ENCODE measurements at places on chromosomes 1 and 21.
A peak's percentile ranks its signal among the peaks of the same experiment; 100 is the strongest.

- no peak for DNase-seq
These were observed 106.4 kb downstream of the RGL1 start for GRCh38 chr1:183911285-183911684.

GRCh38 chr1:177354247-177354646, 183.5 kb downstream of the BRINP2 start:
- no peak for DNase-seq

DNA sequence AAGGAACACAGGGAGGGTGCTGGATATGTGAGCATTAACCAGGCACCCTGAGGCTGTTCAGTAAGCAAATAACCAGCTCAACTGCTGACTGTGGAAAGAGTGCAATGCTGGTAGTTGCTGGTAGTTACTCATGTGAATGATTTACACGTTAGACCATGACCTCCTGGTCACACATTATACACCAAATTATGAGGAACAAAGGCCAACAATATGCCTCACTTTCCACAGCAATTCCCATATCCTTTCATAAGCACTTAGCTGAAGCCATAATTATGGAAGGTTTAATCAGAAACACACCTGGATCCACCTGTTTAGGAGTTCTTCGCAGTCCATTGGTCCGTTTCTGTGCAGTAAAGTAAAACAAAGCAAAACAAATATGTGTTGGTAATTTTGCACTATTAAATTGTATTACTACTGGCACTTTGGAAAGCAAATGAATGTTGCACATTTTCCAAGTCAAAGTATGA, 281.8 kb downstream of the VAV3 start:
- DNase-seq: no peak

GRCh38 chr21:33496345-33496744, 4.8 kb upstream of the DNAJC28 start:
- no peak for DNase-seq

GRCh38 chr1:50774759-50775351, 185.2 kb downstream of the FAF1 start:
- DNase-seq: peak; percentile 30

GRCh38 chr1:217021956-217022355, 298.7 kb upstream of the ESRRG start:
- DNase-seq: no peak

GRCh38 chr1:117143871-117144270, 22.3 kb upstream of the TRIM45 start:
- no peak for DNase-seq

- no peak for DNase-seq
These were observed 142.3 kb downstream of the MIS18A start for GRCh38 chr21:32136546-32136945.

GRCh38 chr1:9037476-9038337, 11.5 kb upstream of the SLC2A7 start:
- no peak for DNase-seq

GRCh38 chr1:218525031-218525430, 179.9 kb downstream of the TGFB2 start:
- no peak for DNase-seq

GRCh38 chr1:7198664-7199063, 413.4 kb downstream of the CAMTA1 start:
- no peak for DNase-seq

- DNase-seq: no peak
These were observed 161.3 kb upstream of the KCNJ6 start for GRCh38 chr21:38077569-38077968.

- DNase-seq: no peak
These were observed 176.2 kb downstream of the DUSP10 start for GRCh38 chr1:221565711-221566110.

- no peak for DNase-seq
These were observed 9.6 kb downstream of the LRRC47 start for GRCh38 chr1:3786468-3787348.

GRCh38 chr1:36329817-36330216, 6.4 kb upstream of the EVA1B start:
- no peak for DNase-seq

GRCh38 chr1:203049576-203050180, 23.4 kb downstream of the PPFIA4 start:
- no peak for DNase-seq

DNA sequence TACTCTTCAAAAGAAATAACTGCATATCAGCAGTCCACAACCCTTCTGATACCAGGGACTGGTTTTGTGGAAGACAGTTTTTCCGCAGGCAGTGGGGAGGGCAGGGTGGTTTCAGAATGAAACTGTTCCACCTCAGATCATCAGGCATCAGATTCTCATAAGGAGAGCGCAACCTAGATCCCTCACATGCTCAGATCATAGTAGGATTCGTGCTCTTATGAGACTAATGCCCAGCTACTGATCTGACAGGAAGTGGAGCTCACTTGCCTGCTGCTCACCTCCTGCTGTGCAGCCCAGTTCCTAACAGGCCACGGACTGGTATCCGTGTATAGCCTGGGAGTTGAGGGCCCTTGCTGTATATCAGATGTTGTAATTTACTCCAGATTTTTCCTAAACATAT, 11.5 kb downstream of the RO60 start:
- no peak for DNase-seq

DNA sequence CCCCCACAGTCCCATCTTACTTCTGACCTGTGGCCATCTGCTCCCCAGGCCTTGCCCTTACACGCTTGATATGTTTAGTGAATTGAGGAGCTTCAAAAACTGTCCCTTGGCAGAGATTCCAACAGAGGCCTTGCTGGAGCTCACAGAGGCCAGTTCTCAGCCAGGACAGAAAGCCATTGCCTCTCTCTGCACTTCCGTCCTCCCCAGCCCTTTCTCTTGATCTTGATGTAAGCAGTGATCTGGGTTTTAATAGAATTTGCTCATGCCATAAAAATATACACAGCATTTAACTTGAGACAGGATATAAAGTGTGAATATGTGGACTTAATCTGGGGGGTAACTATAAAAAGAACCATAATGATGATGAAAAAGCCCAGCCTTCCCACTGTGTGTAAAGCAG, 453.5 kb downstream of the KIF26B start:
- DNase-seq: no peak

DNA sequence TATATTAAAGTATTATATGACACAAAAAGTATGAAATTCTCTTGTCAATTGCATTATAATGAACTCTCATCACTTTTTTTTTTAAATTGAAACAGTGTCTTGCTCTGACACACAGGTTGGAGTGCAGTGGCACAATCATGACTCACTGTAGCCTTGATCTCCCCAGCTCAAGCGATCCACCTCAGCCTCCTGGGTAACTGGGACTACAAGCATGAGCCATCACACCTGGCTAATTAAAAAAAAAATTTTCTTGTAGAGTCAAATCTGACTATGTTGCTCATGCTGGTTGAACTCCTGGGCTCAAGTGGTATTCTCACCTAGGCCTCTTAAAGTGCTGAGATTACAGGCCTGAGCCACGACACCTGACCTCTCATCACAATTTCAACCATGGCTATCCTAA, 259.3 kb downstream of the S1PR1 start:
- DNase-seq: no peak

- no peak for DNase-seq
These were observed 481.4 kb downstream of the SETD4 start for GRCh38 chr21:35578831-35579471.

DNA sequence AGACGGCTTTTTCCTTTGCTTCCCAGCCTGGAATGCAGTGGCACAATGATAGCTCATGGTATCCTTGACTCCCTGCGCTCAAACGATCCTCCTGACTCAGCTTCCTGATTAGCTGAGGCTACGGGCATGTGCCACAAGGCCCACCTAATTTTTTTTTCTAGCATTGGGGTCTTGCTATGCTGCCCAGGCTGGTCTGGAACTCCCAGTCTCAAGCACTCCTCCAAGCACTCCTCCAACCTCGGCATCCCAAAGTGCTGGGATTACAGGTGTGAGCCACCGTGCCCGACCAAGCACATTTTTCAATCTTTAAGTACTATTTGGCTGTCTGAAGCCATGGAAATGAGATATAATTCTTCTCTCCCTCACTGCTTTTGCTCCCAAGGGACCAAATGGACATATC, 58.7 kb downstream of the MAB21L3 start:
- DNase-seq: no peak

DNA sequence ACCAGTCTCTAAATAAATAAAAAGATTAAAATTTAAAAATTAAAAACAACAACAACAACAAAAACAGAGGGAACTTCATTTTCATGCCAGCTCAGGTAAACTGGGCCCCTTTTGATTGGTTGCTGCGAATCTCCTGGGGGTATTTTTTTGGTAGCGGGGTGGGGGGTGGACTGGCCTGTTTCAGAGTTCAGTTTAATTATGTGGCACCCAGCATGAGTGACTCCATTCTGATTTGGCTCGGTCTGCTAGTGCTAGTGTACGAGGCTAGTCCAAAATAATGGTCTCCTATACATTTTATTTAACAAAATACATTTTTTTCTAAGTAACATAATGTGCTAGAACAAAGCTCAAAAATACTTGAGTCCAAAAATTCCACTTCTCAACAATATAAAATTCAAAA, 18.2 kb downstream of the PDIK1L start:
- no peak for DNase-seq

- DNase-seq: no peak
These were observed 3.4 kb upstream of the NCAM2 start for GRCh38 chr21:20994790-20995189.

DNA sequence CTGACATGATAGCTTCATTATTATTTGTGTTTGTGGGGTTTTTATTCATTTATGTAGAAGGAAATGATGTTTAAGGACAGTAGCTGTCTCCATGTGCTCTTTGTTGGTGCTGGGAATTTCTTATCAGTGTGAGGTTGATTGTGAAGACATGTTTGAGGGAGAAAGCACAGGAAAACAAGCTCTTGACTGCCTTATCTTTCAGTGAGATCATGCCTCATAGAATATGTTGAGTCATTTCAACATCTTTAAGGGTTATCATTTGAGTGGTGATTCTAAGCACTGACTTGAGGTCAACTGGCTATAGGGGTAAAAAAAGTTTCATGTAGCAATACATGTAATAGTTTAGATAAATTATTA, 405.1 kb upstream of the ADAMTS5 start:
- no peak for DNase-seq

DNA sequence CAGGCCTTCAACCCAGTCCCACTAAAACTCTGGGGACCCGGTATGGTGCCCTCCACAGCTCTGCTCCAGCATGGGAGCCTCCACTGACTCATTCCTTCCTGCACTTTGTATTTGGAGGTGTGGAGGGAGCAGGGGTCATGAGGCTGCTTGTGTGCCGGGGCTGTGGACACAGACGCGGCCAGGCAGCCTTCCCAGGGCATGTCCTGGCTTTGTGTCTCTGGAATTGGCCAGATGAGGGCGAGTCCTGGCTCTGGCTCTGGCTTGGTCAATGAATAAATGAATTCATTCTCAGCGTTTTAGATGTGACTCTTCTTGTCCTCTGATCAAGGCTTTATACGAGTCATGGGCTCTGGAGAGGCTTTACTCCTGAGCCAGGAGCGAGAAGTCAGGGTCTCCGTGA, 19.1 kb downstream of the AJAP1 start:
- no peak for DNase-seq

DNA sequence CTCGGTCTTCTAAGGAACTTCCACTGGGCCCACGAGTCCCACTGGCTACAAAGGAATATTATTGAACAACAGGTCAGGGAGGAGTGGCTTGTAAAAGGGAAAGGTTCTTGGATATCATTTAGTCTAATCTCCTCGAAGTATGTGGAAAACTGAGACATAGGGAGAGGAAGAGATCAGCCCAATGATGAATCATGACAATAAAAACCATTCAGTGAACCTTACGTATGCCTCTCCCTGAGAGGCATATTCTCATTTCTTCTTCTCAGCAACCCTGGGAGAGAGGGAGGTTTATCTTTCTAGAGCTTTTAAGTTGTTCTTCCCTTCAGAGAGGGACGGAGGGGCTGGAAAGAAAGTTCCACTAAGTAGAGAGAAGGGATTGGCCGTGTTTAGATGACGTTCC, 5.3 kb upstream of the MOB3C start:
- DNase-seq: no peak

DNA sequence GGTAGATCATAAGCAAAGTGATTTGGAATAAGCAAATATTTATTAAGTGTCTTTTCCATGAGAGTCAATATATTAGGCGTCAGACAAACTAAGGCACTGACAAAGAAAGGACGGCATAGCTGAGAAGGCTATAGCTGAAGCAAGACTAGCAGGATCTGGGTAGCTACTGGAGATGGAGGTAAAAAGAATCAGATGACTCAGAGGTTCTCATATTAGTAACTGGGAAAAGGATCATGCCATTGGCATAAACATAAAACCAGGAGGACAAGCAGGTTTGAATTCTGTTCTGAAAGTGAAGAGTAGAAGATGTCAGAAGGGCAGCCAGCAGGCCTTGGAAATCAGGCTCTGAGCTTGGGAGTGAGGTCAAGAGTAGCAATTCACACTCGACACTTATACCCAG, 531.9 kb downstream of the PTPRC start:
- no peak for DNase-seq

DNA sequence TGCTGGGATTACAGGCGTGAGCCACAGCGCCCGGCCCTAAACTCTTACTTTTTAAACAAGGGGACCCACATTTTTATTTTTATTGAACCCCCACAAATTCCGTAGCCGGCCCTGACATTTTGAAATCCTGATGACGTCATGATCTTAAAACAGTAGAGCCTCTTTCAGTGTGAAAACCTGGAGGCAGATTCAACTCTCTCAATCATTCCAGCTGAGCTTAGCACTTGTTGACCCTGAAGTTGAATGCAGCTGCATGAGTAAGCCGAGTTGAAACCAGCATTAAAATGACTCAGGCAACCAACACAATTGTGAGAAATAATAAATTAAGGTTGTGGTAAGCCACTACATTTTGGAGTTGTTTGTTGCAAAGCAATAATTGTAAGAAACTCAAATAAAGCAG, 93.9 kb upstream of the ADGRL4 start:
- DNase-seq: no peak

- DNase-seq: no peak
These were observed 8.0 kb downstream of the SDHB start for GRCh38 chr1:17045634-17046333.

- DNase-seq: no peak
These were observed 37.5 kb downstream of the ZNF281 start for GRCh38 chr1:200372095-200372884.

DNA sequence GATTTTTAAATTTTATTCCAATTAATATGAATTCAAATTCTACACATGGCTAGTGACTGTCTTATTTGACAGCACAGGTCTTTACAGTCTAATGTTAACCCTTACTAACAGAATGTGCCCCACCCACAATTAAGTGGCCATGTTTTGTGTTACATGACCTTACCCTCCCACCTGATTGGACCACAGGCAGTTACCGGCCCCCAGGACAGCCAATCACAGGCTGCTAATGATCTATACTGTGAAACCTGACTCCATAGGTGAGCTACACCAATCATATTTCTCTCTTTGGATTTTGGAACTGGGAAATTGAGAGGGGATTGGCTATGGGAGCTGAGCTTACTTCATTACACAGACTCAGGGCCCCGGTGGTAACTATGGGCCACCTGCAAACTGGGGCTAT, 27.5 kb downstream of the ZP4 start:
- DNase-seq: no peak

GRCh38 chr1:200373811-200374231, 36.0 kb downstream of the ZNF281 start:
- DNase-seq: no peak

All from HS-27A (cell line).